Effector memory CD8-positive, alpha-beta T cell (primary cell): ENCODE measurements at places on chromosomes 12 and 14.

- no peak for DNase-seq
These were observed 24.7 kb downstream of the ITPK1 start for GRCh38 chr14:93090826-93091555.

GRCh38 chr14:38257507-38257906, 1.6 kb upstream of the CLEC14A start:
- no peak for DNase-seq

GRCh38 chr12:80677994-80678393, 29.4 kb upstream of the MYF6 start:
- no peak for DNase-seq

DNA sequence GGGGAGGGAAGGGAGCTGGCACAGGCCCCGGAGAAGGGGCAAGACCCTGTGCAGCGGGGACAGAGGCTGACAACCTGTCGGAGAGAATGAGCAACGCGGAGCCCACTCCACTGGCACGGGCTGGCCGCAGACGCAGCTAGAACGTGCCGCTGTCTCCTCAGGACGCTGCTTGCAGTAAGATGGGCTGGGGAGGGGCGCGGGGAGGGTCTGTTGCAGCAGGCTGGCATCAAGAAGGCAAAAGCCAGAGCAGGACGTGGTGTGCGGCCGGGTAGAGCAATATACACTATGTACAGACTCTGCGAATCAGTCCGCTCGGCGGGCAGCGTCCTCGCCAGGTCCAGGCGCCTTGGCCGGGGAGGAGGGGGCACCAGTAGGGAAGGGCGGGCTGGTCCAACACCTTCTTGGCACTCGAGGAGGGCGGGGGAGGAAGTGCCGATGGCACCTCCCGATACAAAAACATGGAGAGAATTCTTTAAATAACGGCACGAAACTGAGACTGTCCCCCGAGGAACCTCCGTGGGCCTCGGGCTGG, 19.8 kb downstream of the RAB35 start:
- DNase-seq = no peak

GRCh38 chr14:99663386-99664057, 18.6 kb downstream of the HHIPL1 start:
- DNase-seq = no peak

DNA sequence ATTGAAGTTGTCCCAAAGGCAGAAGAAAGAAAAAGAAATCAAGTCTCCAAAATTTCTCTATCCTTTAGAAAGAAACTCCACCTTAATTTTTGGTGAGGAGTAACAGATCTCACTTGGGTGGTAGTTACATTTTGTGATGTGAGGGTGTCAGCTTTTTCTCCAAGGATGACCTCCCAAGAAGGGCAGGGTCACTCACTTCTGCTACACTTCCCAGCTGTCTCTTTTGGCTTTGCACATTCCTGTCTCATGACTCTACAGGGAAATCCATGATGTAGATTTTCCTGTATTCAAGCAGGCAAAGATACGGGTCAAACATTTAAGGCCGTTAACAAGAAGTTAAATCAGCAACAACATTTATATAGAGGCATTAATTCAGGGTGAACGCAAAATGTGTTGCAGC, 1016.4 kb downstream of the NRXN3 start:
- DNase-seq = no peak

DNA sequence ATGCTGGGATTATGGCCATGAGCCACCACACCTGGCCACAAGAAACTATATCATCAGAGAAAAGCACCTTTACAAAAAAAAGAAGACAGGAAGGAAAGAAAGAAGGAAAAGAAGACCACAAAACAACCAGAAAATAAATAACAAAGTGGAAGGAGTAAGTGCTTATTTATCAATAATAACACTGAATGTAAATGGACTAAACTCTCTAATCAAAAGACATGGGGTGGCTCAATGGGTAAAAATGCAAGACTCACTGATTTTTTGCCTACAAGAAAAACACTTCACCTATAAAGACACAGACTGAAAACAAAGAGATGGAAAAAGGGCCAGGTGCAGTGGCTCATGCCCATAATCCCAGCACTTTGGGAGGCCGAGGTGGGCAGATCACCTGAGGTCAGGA, 65.7 kb downstream of the MAPKAPK5 start:
- DNase-seq = no peak

DNA sequence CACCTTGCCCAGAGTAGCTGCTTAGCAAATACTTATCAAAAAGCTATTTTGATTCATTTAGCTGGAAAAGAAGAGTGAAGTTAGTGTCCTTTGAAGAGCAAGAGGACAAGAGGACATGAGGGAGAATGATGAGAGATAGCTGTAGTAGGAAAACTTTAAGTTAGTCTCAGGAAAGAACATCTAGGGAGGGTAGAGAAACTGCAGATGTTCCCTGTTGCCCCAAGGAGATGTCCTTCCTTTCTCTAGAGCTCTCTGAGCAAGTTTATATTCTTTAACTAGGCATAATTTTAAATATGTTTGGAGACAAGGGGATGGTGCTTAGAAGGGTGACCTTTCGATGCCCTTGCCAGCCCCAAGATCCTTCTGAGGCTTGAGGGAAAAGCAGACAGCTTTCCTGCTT, 529.1 kb upstream of the TBX3 start:
- no peak for DNase-seq

GRCh38 chr12:27412047-27412446, 34.5 kb upstream of the SMCO2 start:
- no peak for DNase-seq

DNA sequence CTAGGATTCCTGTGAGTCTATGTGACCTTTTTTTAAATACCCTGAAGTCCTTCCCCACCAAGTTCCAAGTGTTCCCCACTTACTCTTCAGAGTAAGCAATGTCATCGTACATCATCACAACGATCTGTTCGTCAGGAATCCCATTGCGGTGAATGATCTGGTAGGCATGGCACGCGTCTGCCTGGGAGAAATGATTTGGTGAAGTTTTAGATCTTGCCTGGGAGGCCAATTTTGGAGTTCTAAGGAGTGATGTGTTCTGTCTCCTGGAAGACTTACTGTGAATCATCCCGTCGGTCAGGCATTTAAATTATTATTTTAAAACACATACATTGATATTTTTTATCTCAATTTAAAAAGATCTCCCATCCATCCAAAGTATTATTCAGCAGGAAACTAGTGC, 29.8 kb downstream of the LGMN start:
- DNase-seq = no peak

- DNase-seq = no peak
These were observed 318.4 kb downstream of the RAD51B start for GRCh38 chr14:68137704-68138619.

DNA sequence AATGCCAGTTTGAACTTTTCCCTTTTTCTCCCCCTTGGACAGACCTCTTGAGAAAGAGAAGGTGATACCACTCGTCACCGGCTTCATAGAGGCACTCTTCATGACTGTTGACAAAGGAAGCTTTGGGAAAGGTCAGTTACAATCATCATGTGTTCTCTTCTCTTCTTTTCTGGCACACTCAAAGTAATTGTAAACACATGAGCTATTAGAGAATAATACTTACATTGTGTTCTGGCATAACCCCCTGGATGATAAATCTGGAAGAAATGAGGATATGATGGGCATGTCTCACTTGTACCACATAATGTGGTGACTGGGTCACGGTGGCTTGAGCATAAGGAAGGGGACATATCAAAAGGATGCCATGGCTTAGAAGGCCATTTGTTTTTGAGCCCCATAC, 20.0 kb downstream of the UTP20 start:
- DNase-seq = no peak

GRCh38 chr12:101839324-101840283, 8.8 kb upstream of the GNPTAB start:
- peak; percentile 75 for DNase-seq

- DNase-seq = no peak
These were observed 32.9 kb downstream of the RERGL start for GRCh38 chr12:18057051-18057450.

DNA sequence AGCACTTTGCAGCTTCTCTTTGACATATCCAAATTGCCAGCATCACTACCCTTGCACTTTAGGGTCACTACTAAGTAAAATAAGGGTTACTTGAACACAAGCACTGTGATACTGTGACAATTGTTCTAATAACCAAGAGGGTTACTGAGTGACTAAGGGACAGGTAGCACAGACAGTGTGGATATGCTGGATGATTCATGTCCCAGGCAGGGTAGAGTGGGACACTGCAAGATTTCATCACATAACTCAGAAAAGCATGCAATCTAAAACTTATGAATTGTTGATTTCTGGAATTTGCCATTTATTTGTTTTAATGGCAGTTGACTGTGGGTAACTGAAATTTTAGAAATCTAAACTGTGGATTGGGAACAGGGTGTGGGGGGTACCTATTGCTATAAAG, 218.8 kb downstream of the KITLG start:
- no peak for DNase-seq

- DNase-seq = no peak
These were observed 183.9 kb downstream of the PIWIL1 start for GRCh38 chr12:130521375-130522124.

GRCh38 chr12:43348221-43348620, 203.8 kb downstream of the ADAMTS20 start:
- no peak for DNase-seq

DNA sequence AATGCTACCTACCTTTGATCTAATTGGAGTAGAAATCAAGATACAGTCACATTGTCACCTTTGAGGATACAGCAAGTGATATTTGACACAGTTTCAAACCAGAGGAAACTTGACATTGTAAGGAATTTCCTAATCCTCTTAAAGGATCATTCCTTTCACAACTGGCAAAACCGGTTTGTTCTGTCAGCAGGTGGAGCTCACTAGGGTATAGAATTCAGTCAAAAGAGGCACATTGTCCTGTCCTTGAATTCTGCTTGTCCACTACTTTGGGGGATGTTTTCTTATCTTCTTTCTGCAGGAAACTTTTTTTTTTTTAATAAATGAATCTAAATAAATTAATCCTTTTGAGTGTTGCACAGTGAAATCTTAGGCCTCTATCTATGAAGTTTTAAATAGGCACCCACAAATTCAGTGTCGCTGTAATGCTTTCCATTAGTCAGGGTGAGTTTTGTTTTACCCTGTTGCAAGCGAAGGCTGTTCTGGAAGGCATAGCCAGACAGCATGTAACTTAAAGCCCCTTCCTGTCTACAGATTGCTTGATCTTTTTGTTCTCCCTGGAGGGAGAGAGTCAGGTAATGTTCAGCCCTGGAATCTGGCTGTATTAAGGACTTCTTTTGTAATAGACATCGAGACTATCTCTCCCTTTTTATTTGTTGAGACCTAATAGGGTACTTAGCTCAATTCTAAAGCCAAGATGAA, 285.0 kb upstream of the RGS6 start:
- DNase-seq = no peak

- DNase-seq = no peak
These were observed 161.8 kb downstream of the TTC8 start for GRCh38 chr14:88986146-88986841.

DNA sequence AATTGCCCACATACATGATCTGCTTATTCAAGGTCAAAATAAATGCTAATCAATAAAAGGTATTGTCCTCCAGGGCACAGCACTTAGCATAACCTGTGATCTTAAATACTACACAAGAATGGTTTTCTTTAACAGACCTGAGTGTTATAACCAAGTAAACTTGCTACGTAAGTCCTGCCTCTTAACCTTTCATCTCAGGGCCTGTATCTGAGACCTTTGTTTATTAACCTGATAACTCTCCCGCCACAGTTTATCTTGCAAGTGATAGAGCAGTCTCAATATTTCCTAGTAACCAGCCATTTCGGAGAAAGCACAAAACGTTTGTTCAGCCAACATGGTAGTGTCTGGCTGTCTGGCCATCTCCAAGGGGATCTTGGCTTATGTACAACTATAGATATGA, 88.4 kb downstream of the DUSP6 start:
- no peak for DNase-seq

- DNase-seq = no peak
These were observed 386.7 kb downstream of the DAD1 start for GRCh38 chr14:22202313-22202712.

DNA sequence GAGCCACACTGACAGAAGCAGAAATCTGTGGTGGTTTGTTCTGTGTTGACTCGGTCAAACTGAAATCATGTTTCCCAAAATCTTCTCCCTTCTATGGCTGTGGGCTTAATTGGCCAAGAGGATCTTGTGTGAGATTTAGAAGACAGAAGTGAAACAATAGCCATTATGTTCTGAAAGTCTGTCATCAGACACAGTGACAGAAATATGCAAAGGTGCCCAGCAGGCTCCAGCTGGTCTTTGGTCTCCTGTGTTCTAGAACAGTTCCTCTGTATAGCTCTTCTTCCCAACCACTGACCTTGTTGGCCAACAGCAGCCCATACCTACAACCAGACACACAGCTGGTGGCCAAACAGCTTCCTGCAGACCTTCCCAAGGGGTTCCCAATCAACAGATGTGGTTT, 25.0 kb upstream of the COCH start:
- no peak for DNase-seq

DNA sequence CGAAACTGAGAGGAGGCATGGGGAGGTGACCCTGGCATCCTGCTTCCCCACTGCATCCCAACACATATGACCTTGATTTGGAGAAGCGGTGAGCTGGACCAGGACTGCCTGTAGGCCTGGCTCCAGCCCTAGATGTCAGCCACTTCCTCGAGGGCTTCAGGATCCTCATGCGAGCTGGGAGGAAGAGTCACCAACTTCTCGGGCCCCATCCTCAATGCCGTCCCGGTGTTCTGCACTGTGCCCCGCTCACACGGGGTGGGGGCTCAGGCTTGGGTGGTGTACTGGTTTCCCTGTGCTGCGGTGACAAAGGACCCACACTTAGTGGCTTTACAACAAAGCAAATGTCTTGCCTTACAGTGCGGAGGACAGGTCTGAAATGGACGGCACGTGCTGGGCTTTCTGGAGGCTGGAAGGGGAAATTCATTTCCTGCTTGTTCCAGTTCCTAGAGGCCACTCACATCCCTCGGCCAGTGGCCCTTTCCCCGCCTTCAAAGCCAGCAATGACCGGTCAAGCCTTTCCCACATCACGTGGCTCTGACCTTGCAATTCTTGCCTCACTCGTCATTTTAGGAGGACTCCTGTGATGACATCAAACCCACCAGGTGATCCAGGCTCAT, 298.1 kb upstream of the RTL1 start:
- no peak for DNase-seq

- DNase-seq = no peak
These were observed 36.7 kb upstream of the GPATCH2L start for GRCh38 chr14:76115010-76115422.

DNA sequence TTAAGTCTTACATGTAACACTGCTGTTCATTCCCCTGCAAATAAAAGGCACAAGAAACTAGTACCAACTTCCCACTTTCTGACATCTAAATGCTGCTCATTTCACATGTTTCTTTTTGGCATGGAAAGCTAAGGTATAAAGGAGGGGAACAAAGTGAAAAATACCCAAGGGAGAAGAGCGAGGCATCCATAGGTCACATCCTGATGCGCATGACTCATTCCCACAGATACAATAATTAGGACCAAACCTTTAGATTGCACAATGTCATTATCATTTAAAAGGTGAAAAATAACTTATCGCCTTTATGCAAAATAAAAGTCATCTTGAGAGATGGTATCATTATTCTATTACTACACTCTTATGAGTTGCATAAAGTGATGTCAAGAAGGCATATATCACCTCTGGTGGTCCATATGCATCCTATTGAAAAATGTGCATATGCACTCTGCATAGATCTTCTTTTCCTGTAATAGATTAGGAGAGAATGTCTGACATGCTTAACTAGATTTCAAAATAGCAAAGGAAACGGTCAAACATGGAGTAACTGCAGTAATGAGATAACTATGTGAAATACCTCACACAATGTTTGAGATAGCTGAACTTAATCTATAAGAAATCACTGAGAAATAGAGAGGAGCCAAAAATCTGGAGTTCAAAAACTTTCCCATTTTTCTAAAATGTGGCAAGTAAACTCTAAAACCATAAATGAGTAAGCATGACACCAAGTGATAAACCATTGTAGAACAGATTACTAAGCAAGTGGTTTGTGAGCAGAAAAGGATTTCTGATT, 382.5 kb upstream of the TMTC1 start:
- no peak for DNase-seq
